Suppressor macrophage treated with lipopolysaccharide for 1 hour (primary cell): ENCODE measurements at places on chromosomes 3 and 15.

DNA sequence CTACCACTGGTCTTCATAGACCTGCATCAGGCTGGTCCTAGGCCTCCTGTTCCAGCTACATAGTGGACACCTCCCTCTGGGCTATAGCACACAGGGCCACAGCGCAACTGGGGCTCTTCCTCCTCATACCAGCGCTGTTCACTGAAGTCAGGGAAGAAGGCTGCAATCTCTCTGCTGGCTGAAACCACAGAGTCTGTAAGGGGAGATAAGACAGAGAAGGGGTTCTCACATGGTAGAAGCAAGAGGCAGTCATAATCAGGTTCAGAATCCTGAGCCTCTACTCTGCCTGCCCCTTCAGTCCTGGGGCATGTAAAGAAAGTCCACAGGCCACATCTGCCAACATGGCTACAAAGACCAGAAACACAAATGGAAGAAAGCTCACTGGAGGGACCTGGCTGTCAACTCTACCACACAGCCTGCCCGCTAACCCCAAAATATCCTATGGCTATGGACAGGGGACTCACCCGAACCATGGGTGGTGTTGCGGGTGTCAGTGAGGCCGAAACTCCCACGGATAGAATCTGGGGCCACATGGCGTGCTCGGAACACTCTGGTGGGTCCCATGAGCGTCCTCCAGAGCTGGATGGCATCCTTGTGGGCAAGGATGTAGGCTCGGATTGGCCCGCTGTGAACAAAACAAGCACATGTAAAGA lies 38.7 kb downstream of the SPINK8 start:
- no peak for DNase-seq

GRCh38 chr3:193372783-193373182 lies 5.8 kb downstream of the ATP13A5 start:
- DNase-seq = no peak

GRCh38 chr3:16506451-16506850 lies 7.0 kb downstream of the RFTN1 start:
- DNase-seq = no peak

DNA sequence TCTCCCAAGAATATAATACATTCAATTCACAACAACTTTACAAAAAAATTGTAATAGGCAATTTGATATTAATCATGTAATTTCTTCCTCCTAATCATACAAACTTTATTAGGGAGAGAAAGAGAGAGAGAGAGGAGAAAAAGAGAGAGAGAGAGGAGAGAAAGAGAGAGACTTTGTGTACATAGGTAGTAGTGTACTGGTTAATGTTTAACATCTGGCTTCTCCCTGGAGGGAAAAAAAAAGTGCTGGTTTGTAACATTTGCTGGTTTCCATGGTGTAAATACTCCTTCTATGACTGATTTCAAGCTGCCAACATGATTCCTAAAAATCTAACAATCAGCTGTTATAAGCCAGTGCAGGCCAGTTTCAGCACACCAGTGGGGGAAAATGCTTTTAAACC lies 98.0 kb upstream of the ARHGEF26 start:
- DNase-seq = no peak

DNA sequence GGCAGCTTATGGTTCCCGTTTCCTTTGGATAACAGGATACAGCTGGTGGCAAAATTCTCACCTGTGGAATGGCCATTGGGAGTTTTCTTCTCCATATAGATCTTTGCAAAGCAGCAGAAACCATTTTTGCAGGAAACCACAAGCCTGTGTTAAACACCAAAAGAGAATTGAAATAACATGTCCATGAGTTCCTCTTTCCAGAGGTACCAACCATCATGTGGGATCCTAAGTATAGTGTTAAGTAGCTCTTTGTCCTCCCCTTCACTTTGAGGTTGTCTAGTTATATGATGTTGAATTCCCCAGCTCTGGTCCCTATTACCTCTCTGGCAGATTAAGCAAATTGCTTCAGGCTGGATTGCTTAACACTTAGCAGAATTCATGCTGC lies 94.9 kb downstream of the AKAP13 start:
- no peak for DNase-seq

- DNase-seq = no peak
Observed at GRCh38 chr3:177314897-177315296, 117.6 kb upstream of the TBL1XR1 start.

DNA sequence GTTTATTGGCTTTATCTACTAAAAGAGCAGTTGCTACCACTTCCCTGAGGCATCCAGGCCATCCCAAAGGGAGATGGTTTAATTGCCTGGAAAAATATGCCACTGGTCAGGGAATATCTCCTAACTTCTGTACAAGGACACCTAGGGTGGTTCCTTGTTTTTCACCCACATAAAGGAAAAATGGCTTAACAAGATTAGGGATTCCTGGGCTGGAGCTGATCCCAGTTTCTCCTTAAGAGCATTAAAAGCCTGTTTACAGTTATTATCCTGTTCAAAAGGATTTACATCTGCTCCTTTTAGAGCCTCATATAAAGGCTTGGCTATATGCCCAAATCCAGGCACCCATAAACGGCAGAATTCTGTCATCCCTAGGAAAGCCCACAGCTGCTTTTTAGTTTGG lies 70.2 kb upstream of the WNT7A start:
- DNase-seq = no peak
